ENCODE measurements at places on chromosomes 11 and 22.

GRCh38 chr22:20249797-20250354 lies 18.2 kb downstream of the RTN4R start:
- peak; percentile 25 for DNase-seq

GRCh38 chr11:13228572-13228971 lies 49.0 kb upstream of the BMAL1 start:
- DNase-seq = no peak

- DNase-seq = peak; percentile 81
These were observed 9.2 kb downstream of the TCF20 start for GRCh38 chr22:42261296-42261695.

DNA sequence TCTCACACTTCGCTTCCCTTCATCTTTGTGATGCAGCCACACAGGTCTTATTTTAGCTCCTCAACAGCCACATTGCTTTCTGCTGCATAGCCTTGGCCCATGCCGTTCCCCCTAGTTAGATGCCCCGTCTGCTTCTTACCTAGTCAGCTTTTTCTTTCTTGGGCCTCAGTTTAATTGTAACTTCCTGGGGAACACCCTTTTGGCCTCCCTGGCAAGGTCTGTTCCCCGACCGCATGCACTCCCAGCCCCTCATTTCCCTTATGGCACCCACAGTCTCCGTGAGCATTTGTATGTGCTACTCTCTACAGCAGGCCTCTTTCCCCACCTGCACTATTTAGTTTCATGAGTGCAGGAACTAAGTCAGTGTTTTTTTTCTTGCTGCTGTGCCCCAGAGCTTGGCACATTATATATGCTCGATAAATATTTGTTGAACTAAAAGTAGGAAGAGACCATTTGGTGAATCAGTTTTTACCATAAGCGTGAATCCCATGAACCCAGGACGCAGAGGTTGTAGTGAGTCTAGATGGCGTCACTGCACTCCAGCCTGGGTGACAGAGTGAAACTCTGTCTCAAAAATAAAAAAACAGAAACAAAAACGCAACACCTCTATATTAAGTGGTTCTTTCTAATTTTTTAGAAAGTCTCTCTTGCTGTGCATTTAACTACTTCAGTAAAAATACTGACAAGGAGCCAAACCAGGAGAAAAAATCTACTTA lies 38.5 kb downstream of the TNRC6B start:
- DNase-seq = no peak

GRCh38 chr11:7175007-7175406 lies 76.7 kb upstream of the SYT9 start:
- DNase-seq = no peak

DNA sequence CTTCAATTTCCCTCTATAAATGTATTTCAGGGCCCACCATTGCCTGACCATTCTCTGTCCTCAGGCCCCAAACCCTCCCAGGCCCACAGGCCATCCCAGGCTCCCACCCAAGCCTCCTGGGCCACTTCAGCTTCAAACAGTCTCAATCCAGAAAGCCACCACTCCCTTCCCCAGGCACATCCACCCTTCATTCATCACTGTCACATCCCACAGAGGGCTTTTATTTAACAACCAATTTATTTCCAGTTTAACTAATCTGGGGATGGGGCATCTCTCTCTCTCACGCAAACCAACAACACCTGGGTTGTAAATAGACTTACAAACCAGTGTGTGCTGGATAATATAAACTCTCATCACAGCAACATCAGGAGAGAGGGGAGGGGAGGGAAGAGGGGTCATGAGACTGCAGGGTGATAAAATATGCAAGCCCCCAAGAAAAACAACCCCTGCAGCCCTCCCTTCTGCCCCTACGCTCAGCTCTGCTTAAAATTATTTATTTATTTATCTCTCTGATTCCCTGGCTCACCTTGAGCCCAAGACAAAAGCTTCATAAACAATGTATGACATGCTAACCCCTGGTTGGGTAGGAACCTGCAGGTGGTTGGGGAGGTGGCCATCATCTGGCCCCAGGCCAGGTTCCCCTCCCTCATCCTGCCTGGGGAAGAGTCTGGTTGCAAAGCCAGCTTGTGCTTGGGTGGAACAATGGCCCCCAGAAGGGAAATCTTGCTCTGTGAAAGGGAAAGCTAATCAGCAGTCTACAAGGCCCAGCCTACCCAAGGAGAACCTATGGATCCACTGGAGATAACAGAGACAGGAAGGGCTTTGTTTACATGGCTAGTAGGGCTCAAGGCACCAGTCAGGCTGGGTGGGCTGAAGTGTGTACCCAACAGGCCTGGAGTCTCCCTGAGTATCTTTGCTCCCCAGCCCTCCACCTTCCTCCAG lies 359.2 kb downstream of the BUD13 start:
- no peak for DNase-seq

- DNase-seq = no peak
These were observed 89.4 kb upstream of the BMAL1 start for GRCh38 chr11:13188179-13188578.

- DNase-seq = no peak
These were observed 76.0 kb upstream of the WNT7B start for GRCh38 chr22:46052801-46053562.

- DNase-seq = no peak
These were observed 7.2 kb downstream of the GATD1 start for GRCh38 chr11:769887-770641.

DNA sequence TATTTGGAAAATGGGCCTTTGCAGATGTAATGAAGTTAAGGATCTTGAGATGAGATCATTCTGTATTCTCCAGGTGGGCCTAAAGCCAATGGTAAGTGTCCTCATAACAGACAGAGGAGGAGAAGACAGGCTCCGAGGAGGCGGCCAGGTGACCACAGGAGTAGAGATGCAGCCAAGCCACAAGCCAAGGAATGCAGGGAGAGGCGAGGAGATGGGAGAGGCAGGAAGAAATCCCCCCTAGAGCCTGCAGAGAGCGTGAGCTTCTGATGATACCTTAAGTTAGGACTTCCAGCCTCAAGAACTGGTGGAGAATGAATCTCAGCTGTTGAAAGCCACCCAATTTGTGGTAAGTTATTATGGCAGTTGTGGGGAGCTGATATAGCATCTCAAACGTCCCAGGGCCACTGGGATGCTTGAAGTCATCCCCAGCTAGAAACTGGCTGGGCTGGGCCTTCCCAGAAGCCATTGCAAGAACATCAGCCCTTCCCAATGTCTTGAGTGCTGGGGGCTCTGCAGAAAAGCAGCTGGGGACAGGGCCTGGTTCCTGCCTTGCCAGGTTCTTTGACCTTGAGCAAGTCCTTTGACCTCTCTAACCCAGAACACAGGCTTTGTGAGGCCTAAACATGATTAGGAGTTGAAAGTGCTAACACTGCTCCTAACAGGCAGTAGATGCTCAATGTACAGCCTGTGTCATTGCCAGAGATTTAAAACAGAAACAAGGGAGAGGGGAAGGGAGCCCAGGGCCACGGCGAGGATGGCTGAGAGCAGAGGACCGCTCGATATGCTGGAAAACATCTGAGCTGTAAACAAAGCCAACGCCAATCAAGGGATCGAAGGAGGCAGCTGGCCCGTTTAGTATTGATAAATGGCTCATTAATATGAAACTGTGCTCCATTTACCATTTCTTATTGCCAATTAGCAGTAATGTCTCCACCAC lies 632.3 kb downstream of the TBC1D22A start:
- DNase-seq = peak; percentile 8

- DNase-seq = no peak
These were observed 8.0 kb upstream of the FADD start for GRCh38 chr11:70194792-70195791.

- DNase-seq = no peak
These were observed 154.8 kb downstream of the ARHGAP42 start for GRCh38 chr11:100841711-100842407.

DNA sequence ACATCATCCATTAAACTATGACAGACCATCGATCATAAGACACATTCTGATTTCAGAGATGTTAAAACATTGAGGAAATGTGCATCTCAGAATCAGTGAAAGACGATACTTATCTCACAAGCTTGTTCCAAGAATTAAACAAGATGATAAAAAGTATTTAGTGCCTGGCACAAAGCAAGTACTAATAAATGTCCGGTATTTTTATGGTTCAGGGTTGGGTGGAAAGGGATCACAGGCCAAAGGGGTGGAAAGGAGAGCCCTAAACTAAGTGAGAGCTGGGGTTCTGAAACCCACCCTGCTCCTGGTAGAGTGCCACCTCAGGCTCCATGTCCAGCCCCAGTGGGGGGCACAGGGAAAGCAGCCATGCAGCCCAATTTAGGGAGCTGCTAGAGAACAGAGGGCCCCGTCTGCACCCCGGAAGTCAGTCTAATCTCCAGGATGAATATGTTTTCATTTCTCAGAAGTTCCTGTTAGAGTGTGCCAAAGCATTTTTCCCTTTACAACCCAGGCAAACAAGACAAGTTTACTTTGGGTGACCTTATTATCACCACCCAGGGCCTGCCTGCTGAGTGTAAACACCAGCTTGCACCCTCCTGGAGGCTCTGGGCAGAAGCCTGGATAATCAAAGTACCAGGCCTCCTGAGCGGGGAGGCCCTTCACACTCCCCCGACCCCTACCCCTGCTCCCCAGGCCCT lies 3.8 kb upstream of the CREB3L1 start:
- no peak for DNase-seq

- DNase-seq = peak; percentile 79
These were observed 21.8 kb downstream of the CACNA1I start for GRCh38 chr22:39592081-39593065.

DNA sequence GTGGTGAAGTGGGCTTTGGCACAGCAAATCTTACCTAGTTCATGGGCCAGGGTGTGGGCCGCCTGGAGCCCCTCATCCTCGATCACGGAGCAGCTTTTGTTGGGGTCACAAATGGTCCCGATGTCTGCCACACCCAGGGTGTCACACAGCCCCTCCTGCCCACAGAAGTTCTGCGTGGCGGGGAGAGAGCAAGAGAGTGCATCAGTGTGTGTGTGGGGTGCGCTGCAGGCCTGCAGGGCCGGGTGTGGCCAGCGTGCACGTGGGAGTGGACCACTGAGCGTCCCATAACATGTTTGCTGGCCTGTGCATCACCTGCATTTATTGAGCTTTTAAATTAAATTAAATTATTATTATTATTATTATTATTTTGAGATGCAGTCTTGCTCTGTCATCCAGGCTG lies 11.5 kb downstream of the ADAMTS8 start:
- no peak for DNase-seq

GRCh38 chr22:45201678-45202332 lies 38.1 kb downstream of the NUP50 start:
- peak; percentile 84 for DNase-seq

DNA sequence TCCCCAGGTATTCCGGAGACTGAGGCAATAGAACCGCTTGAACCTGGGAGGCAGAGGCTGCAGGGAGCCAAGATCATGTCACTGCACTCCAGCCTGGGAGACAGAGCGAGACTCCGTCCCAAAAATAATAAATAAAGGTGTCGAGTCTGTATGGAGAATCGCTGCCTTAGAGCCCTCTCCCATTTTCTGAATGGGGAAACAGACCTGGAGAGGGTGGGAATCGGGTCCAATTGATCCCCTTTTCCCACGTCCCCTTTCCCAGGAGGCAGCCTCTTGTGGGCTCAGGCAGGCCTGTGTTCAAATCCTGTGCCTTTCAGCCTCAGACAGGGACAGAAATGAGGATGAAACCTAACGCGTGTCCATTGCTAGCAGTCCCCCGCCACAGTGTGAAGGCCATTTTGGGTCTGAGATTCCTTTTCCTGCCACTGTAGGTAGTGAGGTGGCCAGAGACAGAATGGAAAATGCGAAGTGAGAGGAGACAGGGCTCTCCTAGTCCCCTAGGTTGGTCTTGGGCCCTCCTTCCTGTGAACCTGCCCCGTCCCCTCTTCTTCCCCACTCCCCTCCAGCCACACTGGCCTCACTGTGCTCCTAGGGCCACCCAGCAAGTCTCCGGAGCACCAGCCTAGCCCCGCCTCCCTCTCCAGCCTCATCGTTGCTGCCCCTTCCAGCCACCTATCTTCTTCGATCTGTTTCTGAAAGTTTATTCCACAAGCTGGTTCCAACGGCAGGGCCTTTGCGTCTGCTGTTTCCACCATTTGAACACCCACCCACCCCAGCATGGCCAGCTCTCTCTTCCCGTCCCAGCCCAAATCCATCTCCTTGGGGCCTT lies 2.7 kb upstream of the POLDIP3 start:
- no peak for DNase-seq

GRCh38 chr11:35313760-35314153 lies 105.6 kb downstream of the SLC1A2 start:
- no peak for DNase-seq

- DNase-seq = peak; percentile 53
These were observed 81.6 kb upstream of the SORL1-AS1 start for GRCh38 chr11:121534131-121535093.

- no peak for DNase-seq
These were observed 36.9 kb downstream of the IGF2 start for GRCh38 chr11:2102132-2102882.

- DNase-seq = no peak
These were observed 614 bp upstream of the ASCL2 start for GRCh38 chr11:2271077-2271326.

DNA sequence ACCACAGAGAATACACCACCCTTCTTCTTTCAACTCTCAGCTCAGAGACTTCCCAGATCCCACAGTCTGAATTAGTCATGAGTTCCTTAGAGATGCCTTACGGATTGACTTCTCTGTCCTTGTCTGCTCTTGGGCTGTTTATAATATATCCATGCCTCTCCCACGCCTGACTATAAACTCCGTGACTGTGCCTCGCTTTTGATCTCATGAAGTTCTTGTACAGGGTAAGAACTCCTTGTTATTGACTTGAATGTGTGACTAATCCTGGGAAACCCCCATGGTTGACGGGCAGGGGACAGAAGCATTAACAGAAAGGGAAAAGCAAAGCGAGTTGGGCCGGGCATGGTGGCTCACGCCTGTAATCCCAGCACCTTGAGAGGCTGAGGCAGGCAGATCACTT lies 62.4 kb upstream of the POU2AF1 start:
- DNase-seq = peak; percentile 25

- DNase-seq = peak; percentile 24
These were observed 235.8 kb upstream of the PITPNB start for GRCh38 chr22:28154861-28155260.

DNA sequence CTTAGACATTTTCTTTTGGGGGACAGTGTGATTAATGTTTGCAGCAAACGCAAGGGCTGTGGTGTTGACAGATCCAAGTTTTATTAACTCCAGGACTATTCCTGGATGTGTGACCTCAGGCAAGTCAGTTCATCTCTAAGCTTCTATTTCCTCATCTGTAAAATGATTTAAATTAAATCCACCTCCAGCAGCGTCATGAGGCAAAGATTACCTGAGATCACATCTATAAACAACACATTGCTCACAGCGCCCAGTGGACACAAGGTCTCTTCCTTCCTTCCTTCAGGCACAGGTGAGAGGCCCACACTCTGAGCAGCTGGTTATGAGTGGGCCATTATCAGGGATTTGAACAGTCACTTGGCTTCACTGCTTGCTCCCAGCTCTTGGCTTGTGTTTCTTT lies 111.2 kb upstream of the RASSF10 start:
- DNase-seq = peak; percentile 62

DNA sequence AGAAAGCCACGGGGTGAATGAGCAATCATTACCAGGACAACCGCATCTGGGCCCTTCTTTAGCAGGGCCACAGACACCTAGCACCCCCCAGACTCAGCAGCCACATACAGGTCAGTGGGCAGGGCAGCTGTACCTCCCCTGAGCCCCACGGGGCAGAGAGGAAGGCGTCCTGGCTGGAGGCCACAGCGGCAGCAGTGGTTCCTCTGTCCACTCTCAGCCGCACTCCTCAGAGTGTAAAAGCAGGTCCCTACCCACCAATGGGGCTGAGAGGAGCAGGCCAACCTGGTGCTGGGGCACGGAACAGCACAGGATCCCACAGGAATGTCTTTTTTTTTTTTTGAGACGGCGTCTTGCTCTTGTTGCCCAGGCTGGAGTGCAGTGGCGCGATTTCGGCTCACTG lies 65.5 kb downstream of the APOL1 start:
- no peak for DNase-seq

GRCh38 chr11:34203377-34203871 lies 98.0 kb downstream of the NAT10 start:
- DNase-seq = no peak

Measured in fibroblast of upper back skin (primary cell).